ENCODE measurements at places on chromosomes 1 and 21.

- DNase-seq, result no peak
Measured at GRCh38 chr1:206971029-206971655, 882 bp upstream of the FCAMR start.

- DNase-seq, result no peak
Measured at GRCh38 chr1:51423073-51423821, 92.9 kb upstream of the TTC39A start.

DNA sequence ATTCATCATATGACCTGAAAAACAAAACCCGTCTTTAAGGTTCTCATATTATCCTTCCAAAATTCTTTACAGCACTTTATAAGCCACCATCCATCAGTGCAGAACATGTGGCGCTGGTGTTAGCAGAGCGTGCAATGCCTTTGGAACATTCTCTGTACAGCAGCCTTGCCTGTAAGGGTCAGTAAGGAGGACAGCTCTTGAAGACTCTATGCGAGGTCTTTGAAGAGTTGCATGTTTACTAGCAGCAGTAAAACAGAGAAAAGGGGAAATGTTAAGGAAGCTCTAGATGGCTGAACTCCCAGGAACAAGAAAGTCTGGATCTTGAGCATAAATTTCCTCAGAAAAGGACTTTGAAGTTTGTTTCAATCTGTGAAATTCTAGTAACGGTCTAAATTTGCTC lies 365.6 kb downstream of the DUSP10 start:
- no peak for DNase-seq

GRCh38 chr1:228039006-228039903 lies 32.5 kb downstream of the WNT3A start:
- DNase-seq, result no peak

GRCh38 chr21:46537026-46537425 lies 67.9 kb downstream of the S100B start:
- no peak for DNase-seq

Measured in COLO829 (cell line).